ENCODE measurements at places on chromosomes 5 and 9.
A peak's percentile ranks its signal among the peaks of the same experiment; 100 is the strongest.

DNA sequence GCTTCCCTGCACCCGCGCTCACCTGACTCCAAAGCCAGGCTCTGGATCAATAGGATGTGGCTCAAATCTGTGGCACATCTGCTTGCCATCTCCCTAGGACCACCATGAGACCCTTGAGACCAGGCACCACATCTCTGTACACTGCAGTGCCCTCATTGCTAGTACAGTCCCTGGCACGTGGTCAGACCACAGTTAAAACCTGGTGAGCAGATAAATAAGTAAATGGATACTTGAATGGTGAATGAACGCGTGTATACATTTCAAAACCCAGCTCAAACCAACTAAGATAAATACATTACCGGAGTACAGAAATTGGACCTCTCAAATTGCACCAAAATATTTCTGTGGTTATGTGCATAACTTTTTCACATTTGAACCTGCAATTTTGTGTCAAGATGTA, 221.2 kb upstream of the IRX4 start:
- DNase-seq, result no peak

GRCh38 chr9:114464281-114465051, 40.8 kb downstream of the WHRN start:
- DNase-seq, result no peak

GRCh38 chr9:131950487-131950886, 129.2 kb downstream of the MED27 start:
- no peak for DNase-seq

GRCh38 chr9:129576546-129577543, 44.1 kb downstream of the C9orf50 start:
- no peak for DNase-seq

GRCh38 chr5:59583810-59584562, 309.5 kb downstream of the PDE4D start:
- no peak for DNase-seq

GRCh38 chr5:79577693-79578092, 34.5 kb upstream of the TENT2 start:
- no peak for DNase-seq

DNA sequence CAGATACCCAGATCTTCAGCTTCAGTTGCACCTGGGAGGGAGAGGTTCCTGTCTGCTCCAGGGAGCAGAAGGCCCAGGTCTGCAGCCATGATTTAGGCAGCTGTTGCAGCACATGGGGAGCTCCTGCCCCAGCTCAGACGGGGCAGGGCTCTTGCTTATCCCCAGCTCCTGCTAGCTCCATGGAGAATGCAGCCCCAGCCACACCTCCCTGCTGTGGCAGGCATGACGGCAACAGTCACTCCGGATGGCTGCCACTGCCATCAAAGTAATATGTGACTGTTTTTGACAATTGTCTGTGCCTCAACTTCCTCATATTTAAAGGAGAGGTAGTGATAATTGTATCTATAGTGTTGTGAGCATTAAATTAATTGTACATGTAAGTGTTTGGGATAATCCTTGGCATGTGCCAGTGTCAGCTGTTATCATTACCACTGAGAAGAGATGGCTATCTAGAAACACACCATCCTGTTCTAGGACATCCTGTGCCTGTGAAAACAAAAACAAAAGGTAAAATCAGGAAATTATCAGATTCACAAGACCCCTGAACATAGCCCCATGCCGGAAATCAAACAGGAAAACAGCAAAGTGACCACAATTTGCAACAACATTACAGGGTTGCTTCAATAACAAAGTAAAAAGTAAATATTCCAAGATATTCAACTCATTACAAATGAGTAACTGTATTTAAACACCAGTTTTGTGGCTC, 1048.8 kb upstream of the ACO1 start:
- no peak for DNase-seq

GRCh38 chr9:124381170-124381945, 33.9 kb downstream of the PSMB7 start:
- DNase-seq, result no peak

DNA sequence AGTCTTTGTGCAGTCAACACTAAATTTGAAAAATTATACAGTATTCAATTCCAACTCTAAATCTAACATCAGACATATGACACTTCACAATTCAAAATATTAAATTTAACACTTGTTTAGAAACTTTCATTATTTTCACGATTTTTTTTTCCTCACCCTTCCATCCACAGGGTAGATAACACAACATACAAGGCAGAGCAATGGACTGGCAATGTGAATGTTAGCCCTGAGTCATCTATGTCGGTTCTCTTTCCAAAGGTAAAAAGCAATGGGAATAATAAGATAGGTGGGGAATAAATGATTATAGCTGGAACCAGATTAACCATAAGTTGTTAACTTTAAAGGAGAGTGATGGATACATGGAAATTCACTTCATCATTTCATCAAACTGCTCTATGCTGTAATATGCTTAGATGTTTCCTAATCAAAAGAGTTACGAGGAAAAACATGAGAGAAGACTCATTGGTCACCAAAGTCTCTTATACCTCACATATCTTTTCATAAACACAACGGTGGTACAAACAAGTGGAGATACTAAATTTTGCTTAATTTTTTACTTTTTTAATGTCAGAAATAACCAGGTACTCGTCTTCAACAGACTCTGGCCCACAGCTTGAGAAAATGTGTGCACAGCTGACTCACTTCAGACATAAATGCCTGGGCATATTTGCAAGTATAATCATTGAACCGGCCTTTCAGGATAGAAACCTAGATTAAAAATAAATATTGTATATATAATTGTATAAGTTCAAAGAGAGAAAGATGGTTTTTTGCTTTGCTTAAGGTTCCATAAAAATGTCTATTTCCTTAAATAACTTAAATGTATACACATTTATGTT, 23.0 kb downstream of the RFX3 start:
- DNase-seq, result no peak

GRCh38 chr5:127418974-127419682, 98.3 kb upstream of the PRRC1 start:
- DNase-seq, result no peak

DNA sequence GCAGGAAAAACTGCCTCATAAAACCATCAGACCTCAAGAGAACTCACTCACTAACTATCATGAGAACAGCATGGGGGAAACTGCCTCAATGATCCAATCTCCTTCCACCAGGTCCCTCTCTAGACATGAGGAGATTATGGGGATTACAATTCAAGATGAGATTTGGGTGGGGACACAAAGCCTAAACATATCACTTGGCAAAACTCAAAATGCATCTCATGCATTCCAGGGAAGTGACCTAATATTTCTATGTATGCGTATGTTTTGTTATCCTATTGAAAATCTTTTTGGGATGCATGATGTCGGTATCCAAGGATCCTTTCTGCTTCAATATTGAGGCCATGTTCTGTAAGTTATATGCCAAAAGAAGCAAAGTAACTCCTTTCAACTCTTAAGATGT, 174.0 kb downstream of the PLK2 start:
- DNase-seq, result no peak

DNA sequence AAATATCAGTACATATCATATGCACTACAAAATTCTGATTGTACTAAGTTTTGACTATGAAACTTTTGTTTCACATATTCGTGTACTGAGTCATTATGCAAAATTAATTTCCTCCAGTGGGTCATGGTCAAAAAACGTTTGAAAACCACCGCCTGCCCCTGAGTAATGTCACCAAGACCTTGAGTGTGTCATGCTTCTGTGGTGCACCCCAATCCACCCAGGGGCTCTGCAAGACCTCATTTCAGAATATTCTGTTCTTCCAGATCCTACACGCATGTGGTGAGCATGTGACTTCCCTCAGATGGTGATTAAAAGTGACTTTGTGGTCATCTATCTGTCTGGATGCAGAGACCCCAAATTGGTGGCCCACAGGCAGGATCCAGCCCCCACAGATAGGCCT, 31.0 kb downstream of the ABLIM3 start:
- no peak for DNase-seq

DNA sequence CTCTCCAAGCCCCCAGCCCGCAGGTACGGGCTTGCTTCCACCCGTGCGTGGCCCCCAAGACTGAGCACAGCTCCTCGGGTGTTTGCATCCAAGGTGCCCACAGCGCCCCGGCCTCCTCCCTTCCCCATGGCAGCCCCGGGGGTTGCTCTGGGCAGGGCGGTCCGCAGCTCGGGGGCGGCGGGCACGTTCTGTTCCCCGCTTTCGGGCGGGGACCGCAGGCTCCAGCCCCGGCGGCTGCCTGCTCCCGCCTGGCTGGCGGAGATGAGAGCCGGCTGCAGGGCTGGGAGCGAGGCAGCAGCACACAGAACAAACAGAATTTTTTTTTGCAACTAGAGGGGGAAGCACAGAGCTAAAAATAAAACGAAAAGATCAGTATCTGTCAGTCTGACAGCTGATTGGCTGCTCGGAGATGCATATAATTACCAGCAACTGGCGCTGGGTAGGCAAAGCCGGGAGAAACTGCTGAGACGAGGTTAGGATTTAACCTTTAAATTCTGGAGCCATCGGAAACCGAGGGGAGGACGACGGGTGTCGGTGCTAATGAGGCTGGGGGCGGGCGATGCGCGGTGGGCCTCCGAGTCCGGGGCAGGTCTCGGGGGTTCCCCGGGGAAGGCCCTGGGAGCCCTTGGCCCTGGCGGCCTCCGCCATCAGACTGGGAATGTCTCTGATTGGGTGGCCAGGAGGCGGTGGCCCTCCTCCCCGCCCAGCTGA, 142.7 kb upstream of the IER5L start:
- DNase-seq, result peak; percentile 29

DNA sequence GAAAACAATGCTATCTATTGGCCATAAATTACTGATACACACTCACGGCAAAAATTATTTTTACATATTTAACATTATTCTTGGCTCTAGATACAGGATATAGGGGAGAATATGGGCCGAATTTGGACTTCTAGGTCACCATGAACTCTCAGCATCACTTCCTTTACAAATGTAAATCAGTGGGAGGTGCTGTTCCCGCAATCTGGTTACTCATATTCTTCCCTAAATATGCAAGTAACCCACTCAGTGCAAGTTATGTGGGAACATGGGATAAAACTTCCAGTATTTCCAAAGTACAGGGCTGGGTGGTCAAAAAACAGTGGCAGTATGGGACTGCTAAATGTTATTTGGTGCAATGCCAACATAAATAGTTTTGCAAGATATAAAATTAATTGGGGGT, 145.6 kb downstream of the PPP2R2B start:
- DNase-seq, result no peak

- no peak for DNase-seq
Measured at GRCh38 chr9:114121227-114122135, 22.4 kb upstream of the KIF12 start.

DNA sequence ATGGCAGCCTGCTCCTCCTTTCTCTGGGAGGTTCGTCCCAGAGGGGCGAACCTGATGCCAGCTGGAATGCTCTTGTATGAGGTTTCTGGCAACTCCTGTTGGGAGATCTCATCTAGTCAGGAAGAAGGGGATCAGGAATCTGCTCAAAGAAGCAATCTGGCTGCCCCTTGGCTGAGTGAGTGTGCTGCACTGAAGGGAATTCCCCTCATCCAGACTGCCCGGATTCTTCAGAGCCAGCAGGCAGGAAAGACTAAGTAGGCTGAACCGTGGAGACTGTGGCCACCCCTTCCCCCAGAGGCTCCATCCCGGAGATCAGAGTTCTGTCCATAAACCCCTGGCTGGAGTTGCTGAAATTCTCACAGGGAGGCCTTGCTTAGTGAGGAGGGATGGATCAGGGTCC, 476.0 kb downstream of the CSNK1G3 start:
- DNase-seq, result peak; percentile 40

GRCh38 chr5:173053041-173053440, 3.1 kb upstream of the CREBRF start:
- DNase-seq, result no peak

DNA sequence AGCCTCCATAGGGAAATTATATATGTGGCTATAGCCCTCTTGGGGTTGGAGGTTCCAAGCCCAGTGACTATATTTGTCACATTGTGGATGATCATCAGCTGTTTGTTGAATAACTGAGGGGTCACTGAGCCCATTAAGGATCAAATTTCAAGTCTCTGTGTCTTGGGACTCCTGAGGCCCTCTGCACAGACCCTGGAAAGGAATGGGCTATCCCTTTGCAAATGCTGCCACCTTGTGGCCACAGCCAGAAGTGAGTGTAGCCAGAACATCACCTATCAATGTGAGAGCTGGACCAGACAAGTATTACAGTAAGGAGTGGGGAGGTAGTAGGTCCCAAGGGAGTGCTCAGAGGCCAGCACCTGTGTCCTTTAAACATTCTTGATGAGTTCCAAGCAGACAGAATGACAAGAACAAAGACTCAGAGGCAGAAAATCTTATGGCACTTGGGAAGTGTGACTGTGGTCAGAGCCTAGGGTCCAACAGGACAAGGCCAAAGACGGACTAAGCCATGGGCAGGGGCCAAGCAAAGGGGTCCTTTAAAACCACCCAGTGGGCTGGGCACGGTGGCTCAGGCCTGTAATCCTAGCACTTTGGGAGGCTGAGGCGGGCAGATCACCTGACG, 8.2 kb downstream of the RPP25L start:
- DNase-seq, result no peak

GRCh38 chr5:78930721-78931120, 54.4 kb downstream of the ARSB start:
- DNase-seq, result no peak

GRCh38 chr5:123844873-123845272, 332.9 kb downstream of the CSNK1G3 start:
- DNase-seq, result peak; percentile 63

DNA sequence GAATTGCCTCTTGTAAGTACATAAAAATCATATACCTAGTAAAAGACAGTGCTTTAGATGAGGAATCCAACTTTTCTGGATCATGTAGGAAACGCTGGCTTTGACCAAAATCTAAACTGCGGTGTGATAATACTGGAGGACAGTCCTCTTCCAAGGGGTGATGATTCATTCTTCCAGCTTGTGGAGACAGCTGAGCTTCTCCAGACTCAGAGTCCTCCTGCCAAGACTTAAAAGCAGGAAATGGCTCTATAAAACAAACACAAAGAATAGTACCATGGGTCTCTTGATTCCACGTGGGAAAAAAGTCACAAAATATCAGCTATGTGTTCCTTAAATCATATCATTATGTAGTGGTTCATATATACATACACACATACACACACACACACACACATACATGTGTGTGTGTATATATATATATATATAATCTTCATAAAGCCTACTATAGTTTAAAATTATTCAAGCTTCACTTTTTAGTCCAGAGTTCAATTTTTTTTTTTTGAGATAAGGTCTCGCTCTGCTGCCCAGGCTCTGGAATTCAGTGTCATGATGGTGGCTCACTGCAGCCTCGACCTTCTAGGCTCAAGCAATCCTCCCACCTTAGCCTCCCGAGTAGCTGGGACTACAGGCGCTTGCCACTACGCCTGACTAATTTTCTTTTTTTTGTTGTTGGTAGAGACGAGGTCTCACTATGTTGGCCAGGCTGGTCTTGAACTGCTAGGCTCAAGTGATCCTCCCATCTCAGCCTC, 65.0 kb downstream of the PKD2L2 start:
- DNase-seq, result peak; percentile 13

GRCh38 chr9:87622098-87622497, 103.8 kb upstream of the CTSL start:
- DNase-seq, result no peak

- no peak for DNase-seq
Measured at GRCh38 chr9:105330755-105331154, 86.3 kb downstream of the SLC44A1 start.
